ENCODE measurements at places on chromosomes 4 and X.

- no peak for DNase-seq
These were observed 175.3 kb upstream of the PCDH18 start for GRCh38 chr4:137707626-137708025.

DNA sequence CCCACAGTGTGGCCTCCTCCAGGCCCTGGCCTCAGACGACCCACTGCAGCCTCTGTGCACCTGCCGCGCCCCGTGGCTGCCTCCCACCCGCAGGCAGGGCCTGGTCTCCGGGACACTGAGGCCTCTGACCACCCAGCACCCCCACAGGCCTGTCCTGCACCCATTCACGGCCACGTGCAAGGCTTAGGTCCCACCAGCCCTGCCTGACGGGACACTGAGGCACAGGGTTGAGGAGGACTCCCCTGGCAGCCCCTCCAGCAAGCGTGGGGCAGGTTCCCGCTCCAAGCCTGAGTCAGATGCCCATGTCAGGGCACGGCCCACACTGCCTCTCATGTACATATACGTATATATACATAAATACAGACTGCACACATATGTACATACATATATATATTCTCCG is 23.5 kb downstream of the NELFA start:
- no peak for DNase-seq

DNA sequence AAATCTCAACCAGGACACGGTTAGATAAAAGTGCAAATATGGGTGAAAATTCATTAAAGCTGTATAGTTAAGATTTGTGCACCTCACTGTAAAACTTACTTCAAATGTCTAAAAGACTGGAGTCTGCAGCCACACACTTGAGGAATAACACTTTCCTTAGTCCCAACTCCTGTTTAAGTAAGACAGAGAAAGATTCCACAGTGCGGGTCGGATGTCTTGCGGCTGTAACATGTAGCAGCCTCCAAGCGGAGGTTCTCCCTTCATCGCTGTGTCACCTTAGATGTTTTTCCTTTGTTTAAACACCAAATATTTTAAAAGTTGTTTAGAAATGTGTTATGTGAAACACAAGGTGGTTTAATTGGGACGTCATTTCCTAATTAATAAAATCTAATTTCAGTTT is 905 bp upstream of the MAEA start:
- no peak for DNase-seq

DNA sequence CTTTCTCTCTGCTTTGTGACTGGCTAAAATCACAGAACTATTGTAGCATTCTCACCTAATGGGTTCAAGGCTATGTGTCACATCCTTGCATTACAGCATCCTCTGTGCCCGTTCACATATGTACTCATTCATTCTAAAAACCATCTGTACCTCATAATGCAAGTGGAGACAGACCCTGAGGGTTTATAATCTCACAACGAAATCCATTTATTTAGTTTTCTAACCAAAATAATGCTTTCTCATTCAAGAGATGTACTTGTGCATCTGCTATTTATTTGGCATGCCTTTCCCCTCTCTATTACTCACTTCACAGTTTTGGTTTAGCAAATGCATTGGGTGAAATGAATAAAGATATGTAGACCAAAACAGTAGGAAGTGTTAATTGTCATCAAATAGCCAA is 261.5 kb downstream of the DCHS2 start:
- no peak for DNase-seq

- DNase-seq = no peak
These were observed 257.1 kb downstream of the BCOR start for GRCh38 chrX:39840581-39841093.

- no peak for DNase-seq
These were observed 186.1 kb downstream of the CAMK2D start for GRCh38 chr4:113575401-113575800.

GRCh38 chr4:119526786-119527550 is 101.6 kb downstream of the PDE5A start:
- no peak for DNase-seq

DNA sequence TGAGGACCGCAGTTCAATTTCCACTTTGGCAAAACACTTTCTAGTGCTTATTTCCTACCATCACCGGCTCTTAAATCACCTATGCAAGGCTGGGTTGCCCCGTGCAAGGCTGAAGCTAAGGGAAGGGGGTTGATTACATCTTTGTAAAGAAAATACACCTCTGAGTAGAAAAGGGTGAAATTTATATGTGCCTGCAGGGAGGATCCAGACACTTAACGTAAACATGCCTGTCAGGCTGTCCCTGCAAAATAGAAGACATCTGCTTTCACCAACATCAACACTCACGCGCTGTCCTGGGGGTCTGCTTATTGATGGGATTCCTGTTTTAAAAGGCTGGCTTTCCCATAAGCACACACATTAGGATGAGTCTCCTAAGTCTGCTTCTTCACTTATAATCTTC is 92.0 kb downstream of the PRKX start:
- no peak for DNase-seq

- no peak for DNase-seq
These were observed 84.7 kb downstream of the CRMP1 start for GRCh38 chr4:5808081-5808741.
